GM12891 (cell line): ENCODE measurements at places on chromosomes 11 and 22.

DNA sequence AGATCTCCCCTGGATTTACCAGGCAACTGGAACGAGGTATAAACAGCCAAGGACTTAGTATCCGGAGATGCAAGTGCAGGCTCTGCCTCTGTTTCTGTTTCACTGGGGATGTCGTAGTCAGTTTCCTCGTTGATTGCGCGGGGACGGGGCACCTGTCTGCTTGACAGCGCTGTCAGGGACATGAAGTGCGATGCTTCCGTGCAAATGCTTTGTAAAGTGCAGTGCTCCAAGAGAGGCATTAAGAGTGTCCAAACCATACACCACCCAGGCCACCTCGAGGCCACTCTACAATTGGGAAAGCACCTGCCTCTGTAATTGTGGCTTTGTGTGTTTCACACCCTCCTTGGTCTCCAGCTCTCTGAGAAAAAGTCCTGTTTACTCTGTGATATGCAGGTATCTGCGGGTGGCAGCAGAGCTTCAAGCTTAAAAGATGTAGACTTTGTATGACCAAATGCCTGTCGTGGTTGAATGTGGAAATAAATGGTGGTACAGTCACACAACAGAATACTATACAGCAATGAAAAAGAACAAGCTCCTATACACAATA is 18.6 kb upstream of the CD5 start:
- no peak for DNase-seq

DNA sequence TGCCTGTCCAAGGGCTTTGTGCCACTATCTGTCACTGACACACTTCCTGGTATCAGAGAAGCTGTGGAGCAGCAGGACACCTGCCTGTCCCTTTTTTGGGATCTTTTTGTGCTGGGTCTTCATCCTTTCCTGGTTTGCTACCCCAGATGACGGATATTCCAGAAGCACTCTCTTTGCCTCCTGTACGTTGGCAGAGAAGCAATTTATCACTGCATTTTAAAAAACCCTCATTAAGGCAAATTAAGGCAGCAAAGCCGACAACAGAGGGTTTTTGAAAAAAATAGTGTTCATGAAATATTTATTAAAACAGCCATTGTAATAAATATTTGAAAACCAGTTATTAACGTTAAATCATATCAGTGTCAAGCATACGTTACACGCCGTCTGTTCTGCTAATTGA is 209.6 kb upstream of the NTM start:
- no peak for DNase-seq

GRCh38 chr11:11422411-11423128 is 69.5 kb upstream of the CSNK2A3 start:
- DNase-seq = no peak

DNA sequence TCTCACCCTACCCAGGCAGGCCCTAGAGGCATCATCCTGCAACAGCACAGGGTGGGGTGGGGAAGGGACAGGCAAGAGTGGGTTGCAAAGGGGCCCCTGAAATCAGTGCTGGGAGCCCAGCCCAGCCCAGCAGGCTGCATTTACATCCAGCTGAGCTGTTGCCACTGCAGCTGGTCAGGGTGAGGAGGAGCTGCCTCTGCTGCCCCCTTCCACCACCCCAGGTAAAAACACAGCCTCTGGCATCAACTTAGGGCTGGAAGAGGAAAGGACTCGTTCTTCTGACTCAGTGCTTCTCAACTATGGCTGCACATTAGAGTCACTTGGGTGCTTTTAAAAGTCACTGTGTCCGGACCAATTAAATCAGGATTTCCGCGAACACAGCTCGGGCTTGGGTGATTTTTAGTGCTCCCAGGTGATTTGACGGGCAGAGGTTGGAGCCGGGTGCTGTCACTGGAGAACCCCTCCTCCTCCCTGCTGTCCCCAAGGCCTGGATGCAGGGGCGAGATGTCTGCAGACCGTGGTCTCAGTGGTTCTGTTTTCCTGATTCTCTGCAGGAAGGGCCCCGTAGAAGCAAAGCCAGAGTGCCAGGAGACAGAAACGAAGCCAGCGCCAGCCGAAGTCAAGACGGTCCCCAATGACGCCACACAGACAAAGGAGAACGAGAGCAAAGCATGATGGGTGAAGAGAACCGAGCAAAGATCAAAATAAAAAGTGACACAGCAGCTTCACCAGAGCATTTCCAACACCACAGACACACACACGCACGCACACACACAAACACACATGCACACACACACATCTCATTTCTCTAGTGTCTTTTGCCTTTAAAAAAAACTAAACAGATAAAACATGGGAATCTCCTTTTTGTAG is 39.4 kb upstream of the TTC12 start:
- no peak for DNase-seq

DNA sequence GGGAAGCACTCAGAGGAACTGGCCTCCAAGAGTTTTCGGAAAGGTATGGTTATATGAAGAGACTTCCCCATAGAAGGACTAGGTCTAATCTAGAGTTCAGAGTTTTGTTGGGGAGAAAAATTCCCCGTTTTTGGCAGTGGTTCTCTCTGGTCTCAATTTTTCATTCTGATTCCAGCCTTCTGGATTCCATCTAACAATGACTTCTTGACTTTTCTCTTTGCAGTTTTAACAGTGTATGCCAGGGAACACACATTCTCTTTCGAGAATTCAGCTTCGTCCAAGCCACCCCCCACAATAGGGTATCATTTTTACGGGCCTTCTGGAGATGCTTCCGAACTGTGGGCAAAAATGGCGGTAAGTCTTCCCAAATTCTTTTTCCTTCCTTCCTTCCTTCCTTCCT is 115.6 kb downstream of the CSTPP1 start:
- no peak for DNase-seq

DNA sequence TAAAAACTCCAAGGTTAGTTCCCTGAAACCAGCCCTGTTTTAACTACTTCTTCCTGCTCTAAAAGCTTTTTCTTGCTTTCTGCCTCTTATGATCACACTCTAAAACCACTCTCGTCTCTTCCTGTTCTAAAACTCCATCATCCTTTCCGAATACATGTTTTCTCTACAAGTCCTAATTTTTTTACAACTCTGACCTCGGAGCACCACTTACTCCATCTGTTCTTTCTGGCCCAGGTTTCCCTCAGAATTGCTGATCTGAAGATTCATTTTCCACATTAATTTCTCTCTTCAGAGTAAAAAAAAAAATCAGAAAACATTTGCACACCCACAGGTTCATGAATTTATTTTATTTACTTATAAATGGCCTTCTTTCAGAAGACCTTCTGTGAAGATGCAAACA is 265.7 kb upstream of the CADM1 start:
- no peak for DNase-seq

DNA sequence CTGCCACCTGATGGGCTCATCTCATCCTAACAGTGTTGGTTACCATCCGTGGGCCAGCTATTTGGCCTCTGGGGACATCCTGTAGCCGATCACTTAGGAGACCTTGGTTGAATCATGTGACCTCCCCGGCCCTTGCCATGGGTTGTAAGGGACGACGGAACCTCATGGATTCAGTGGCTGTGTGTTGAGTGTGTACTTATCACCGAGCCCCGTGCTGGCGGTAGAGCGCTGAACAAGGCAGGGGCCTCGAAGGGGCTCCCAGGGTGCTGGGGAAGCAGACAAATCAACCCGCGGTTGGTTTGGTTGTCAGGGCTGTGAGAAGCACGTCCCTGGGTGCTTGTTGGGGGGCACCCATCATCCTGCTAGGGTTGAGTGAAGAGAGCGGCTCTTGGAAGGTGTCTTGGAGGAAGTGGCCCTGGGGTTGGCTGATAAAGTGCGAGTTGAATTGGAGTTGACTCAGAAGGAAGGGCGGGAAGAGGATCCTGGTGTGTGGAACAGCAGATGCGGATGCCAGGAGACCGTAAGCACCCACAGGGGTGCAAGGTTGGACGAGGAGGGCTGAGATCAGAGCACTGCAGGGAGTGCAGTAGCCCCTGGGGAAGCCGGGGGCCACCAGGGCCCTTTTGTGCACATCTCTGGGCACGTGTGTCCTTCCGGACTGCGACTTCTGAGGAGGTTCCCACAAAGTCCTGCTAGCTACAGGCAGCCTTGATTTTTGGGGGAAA is 53.6 kb downstream of the MPPED1 start:
- DNase-seq = no peak

DNA sequence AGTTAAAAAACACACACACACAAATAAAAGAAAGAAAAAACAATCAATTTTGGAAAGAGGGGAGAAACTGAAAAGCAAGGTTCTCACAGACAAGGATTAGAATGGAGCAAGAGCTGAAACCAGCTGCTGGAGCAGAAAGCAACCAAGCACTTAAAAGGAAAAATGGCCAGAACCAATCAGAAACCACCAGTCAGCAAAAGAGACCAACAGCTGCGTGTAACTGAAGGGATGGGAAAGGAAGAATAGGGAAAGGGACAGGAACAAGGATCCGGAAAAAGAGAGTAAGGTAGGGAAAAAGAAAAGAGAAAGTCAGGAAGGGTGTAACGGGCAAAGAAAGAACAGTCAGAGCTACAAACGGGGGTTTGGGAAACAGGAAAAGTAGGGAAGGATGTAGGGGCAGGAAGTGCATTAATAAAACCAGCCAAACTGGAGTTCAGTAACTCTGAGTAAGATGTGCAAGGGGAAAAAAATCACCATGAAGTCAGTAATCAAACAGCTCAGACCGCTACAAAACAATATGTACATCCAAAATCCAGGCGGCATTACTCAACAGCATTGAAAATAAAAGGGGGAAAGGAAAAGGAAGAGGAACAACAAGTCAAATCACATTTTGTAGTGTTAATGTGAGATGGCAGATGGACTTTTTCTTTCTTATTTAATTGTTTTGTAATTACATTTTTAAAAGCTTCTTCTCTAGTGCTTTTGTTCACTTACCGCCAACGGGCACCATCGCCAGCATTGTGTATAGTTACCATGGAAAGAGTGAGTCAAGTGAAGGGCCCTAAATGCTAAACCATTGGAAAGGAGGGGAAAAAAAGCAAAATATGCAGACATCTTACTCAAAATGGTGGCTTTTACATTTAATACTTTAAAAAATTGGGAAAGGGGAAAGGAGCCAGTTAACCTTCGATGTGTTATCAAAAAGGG is 49.2 kb downstream of the APOL5 start:
- DNase-seq = no peak

GRCh38 chr22:48348855-48349254 is 1478.8 kb downstream of the BRD1 start:
- DNase-seq = no peak

GRCh38 chr11:13728076-13728475 is 59.6 kb downstream of the FAR1 start:
- DNase-seq = no peak

GRCh38 chr11:199004-199581 is 6.2 kb downstream of the SCGB1C1 start:
- no peak for DNase-seq

DNA sequence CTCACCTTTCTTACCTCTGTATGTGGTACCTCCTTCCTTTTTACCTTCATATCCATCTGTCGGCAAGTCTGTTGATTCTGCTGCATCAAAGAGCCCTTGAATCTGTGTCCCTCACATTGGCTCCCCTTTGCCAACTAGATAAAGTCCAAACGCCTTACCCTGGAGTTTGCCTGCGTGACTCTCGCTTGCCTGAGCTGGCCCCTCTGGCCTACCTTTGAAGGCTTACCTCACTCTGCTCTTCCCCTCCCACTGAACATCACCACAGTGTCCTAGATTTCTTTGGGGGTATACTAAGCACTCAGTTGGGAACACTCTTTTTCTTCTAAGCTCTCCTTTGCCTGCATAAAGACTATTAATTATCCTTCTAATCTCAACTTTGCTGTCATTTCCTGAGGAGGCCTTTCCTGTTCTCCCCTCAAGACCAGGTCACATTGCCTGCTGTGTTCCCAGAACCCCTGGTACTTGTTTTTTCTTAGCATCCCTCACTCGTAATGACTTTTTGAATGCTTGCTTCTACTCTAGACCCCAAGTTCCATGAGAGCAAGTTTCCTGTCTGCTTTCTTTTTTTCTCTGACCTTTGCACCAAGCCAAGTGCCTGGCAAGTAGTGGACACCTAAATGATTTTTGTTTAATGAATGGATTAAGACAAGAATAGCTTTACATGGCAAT is 67.8 kb upstream of the ADORA2A start:
- DNase-seq = no peak

- DNase-seq = no peak
These were observed at the start of gene SAA1 for GRCh38 chr11:18265949-18266348. SAA1 (plus strand) TSS chr11:18266264; CDS start chr11:18266888, 624 bp downstream.

- DNase-seq = peak; percentile 56
These were observed 30.5 kb downstream of the MRGPRD start for GRCh38 chr11:68950270-68950669.

GRCh38 chr22:35437049-35437448 is 37.1 kb downstream of the MCM5 start:
- peak; percentile 58 for DNase-seq

GRCh38 chr11:94871491-94872185 is 101.7 kb downstream of the CWC15 start:
- DNase-seq = no peak
